ENCODE measurements at places on chromosomes 4 and X.

DNA sequence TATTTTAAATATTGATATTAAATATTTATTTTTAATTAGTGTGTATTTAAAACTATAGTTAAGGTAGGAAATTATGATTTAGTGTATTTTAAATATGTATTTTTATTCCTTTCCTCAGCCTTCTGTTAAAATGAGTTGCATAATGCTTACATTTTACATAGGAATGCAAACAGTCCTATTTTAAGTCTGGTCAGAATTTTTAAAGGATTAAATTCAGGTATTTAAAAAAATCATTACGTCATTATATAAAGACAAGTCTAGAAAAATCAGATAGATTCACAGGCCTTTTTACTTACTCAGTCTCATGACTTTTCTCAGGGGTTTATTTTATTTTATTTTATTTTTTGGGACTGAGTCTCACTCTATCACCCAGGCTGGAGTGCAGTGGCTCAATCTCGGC lies 50.4 kb upstream of the RPA4 start:
- no peak for DNase-seq

DNA sequence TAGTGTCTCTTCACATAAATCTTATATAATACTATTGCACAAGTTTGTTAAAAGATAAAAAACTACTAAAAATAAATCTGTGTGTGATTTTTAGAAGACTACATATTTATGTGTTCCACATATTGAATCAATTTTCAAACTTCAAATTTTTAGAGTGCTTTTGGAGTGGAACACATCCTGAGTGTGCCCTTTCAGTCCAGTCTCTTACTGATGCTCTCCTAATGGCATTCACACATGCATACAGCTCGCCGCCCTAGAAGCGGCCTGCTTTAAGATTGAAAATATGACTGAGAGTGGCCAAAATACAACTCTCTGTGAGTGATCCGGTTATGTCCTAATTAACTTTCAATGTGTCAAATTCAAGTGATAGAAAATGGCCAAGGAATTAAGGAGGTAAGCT lies 628.8 kb downstream of the ANKRD50 start:
- DNase-seq, result no peak

DNA sequence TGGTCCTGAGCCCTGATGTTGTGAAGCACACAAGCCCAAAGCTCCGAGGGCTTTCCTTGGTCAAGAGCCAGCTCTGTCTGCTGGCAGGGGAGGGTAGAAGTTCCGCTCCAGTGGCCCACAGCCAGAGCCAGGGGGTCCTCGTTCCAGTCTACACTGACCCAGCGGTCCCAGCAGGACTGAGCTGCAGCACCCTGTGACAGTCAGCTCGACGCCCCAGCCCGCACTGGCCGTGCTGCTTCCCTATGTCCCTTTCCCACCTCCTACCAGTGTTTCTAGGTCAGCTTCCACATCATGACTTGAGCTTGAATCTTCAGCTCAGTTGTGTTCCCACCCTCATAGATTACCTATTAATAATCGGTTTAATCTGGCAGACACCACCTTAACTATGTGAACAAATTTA lies 22.5 kb upstream of the DCTD start:
- no peak for DNase-seq

DNA sequence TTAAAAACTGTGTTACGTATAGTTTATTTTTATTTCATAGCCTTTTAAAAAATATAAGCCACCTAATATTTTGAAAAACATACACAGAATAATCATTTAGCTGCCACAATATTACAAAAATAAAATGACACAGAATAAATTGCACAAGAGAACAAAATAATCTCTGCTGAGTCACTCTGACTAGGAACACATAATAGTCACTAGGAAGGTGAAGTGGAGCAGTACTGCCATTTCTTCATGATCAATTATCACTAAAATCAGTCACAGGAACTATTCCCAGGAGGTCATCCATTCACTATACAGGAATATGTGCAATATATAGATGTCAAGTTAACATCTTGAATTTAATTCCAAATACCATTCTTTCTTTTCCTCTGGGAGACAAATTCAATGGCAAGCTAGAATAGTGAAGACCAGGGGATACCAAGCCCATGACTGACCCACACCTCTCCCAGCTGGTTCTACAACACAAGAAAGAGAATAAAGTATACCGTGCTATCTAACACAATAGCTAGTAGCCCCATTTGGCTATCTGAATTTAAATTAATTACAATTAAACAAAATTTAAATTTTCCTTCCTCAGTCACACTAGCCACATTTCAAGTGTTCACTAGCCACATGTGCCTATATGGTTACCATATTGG lies 5.9 kb downstream of the SMIM43 start:
- no peak for DNase-seq

DNA sequence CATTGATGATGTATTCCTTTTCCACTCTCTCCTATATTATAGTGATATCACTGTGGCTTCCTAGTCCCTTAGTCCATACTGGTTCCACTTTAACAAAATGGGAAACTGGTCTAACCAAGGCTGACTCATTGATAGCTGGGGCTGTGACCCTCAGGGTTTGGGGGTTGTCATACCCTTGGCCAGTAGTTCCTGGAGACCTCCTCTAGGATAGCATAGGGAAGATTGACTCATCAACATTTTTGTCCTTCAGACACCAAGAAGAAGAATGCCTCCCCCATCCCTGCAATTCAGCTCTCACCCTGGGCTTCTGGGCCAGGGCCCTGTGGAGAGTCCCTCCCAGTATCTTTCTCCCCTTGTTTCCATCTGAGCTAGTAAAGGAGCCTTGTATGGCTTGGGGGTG lies 68.8 kb upstream of the PRPS1 start:
- DNase-seq, result no peak

- DNase-seq, result no peak
Observed at GRCh38 chr4:110605077-110605476, 17.8 kb downstream of the PITX2 start.

DNA sequence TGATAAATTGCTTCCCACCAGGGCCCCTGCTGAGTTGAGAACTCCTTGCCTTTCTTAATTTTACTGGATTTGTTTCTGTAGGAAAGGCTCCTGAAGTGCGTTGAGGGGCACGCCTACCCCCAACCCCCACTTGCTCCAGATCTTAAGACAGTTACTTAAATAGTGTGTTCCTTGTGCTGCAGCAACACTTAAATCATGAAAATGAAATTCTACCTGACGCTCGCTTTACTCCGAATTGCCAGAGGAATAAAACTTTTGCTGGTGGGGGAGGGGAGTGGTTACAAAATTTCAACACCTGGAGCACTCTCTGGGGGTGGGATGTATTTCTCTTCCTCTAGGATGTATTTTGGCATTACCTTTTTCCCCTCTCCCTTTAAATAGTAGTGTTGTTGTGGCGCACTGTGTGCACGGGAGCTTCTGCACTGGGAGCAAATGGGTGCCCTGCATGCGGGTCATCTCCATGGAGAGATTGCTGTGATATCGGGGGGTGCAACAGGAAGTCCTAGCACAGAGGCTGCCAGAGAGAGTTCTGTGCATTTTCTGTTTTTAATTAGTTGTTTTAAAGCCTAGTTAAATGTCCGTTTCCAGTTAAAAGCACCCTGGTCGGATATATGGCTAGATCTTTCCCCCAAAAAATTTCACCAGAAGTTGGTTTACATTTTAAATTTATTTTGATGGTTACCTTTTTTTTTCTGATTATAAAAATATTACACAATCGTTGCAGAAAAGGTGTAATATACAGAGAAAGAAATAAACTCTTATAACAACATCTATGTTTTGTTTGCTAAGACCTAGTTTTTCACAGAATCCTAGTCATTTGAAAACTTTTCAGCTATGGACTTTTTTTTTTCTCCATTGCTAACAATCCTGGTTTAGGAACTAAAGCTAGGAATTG lies 207.7 kb downstream of the SOWAHB start:
- no peak for DNase-seq

DNA sequence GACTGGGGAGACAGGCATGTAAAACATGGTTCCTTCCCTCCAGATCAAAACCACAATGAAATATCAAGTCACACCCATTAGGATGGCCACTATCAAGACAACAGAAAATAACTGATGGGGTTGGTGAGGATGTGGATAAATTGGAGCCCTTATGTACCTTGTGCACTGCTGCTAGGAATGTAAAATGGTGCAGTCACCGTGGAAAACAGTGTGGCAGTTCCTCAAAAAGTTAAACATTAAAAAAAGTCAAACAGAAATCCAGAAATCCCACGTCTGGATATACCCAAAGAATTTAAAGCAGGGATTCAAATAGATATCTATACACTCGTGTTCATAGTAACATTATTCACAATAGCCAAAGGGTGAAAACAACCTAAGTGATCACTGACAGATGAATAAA lies 35.2 kb upstream of the MSX1 start:
- no peak for DNase-seq

- peak; percentile 39 for DNase-seq
Observed at GRCh38 chrX:66074920-66075879, 35.3 kb upstream of the VSIG4 start.

DNA sequence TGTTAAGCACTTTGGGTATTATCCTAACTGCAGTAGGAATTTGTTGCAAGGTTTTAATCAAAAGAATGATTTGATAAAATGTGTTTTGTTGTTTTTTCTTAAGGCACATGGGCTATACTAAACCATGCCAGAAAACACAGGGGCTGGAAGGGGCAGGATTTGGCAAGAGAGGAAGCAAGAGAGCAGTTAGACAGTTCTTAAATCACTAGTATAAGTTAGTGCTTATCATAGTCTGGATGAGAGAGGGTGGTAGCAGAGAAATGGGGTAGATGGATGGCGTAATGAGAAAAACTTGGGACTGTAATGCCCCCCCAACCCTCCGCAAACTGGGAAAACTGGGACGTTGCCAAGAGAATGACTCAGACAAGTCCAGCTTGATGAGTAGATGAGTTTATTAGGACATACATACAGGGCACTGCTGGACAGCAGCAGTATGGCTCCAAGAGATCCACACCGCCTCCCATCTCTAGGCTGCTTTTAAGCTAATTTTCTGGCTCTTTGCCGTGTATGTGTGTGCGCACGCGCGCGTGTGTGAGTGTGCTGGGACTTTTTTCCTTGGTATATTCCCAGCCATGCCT lies 151.5 kb downstream of the PDLIM5 start:
- peak; percentile 34 for DNase-seq

DNA sequence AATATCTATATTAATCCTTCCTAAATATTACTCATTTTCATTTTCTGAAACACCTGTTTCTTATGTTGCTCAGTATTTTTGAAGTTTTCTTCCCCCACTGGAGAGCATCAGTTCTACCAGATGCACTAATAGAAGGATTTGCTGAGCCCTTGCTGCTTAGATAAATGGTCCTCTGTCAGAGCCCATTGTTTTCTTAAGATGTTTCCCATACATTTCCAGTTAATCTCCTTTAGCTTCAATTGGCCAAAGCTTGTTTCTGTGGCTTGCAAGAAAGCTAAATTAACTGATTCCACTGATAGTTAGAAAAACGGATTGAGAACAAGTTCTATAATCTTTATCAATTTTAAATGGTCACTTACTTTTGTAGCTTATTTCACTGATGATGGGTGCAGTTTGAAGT lies 1425.5 kb downstream of the PCDH18 start:
- DNase-seq, result no peak

DNA sequence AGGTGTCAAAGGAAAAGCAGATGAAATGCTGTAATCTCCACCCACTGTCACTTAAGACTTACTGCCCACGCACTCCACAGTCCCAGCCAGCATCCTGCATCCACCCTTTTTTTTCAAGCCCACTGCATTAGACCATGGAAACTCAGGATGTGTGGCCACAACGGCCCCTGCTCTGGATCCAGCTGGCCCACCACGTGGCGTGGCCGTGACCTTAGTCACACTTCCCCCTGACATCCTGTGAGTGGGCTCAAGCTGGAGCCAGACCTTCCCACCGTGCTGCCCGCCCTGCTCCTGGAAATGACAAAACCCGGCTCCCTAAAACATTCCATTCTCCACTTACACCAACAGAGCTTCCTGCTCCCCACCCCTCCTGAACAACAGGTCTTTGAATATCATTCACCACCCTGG lies 588.3 kb upstream of the DIPK2B start:
- peak; percentile 66 for DNase-seq

- no peak for DNase-seq
Observed at GRCh38 chrX:15906041-15906943, 51.7 kb upstream of the AP1S2 start.

DNA sequence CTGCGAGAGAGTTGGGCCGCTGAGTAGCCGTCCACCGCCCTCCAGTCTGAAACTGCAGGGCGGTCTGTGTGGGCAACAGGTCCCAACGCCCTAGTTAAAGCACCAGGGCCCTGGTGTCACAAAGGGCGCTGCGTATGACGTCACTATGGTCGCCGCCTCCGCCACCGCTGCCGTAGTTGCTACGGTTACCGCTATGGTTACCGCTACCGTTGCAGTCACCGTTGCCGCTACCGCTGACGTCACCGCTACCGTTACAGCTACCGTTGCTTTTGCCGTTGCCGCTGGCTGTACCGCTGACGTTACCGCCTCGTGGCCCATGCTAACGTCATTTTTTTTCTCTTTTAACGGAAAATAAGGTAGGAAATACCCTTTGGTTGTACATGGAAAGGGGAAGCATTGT lies at the start of gene PPP1R2C:
Gene PPP1R2C, minus strand, starts transcription at position 68 of the 400 bp plus-strand sequence. CDS start 84 bp downstream, outside the sequence.
- peak; percentile 50 for DNase-seq

- DNase-seq, result no peak
Observed at GRCh38 chr4:56118845-56119244, 170.1 kb downstream of the CEP135 start.

DNA sequence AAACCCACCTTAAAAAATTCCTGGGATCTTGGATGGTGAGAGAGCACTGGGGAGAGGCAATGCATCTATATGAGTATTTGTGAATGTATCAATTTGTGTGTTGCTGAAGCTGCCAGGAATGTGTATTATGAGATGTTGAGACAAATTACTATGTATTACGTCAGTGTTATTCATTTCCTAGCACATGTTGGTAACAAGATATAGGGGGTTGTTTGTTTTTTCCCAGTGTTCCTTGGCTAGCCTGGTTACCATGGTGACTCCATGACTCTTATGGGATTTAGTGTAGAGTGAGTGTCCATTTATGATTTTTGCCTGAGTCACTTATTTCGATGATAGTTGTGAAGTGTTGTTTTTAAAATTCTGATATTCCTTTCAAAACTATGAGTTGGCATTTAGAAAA lies 65.6 kb downstream of the RAB40A start:
- DNase-seq, result no peak

- no peak for DNase-seq
Observed at GRCh38 chr4:34676400-34676799, 1567.9 kb downstream of the ARAP2 start.

DNA sequence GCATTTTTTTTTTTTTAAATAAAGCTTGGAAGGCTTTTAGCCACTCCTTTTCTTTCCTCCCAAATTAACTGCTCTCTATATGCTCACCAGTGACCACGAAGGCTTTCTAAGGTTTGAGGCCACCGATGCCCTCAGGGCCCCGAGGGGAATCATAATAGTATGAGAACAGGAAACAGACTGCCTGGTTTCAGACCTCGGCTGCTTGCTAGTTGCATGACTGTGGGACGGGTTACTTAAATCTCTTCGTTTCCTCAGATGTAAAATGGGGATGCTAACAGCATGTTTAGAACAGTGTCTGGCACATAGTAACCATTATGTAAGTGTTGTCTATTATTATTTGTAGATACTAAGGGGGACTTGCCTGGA lies 3.6 kb downstream of the LINC00632 start:
- no peak for DNase-seq

DNA sequence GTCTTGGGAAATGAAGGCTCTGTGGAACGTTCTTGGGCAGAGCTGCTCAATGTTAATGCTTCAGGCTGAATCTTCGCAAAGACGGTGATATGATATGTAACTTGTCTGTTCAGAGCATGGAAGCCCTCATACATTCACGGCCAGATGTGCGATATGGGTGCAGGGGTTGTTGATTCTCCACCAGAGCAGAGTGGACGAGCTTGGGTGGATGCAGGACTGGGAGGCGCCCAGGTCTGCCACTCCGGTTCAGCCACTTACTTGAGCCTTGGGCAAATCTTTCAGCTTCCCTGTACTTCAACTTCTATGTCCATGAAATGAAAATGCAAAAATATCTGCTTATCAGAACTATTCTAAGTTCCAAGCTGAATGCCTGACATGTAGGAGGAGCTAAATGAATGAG lies 47.4 kb upstream of the MND1 start:
- no peak for DNase-seq

All from right cardiac atrium (tissue), 5 donors.